CD4-positive, alpha-beta T cell (primary cell): ENCODE measurements at places on chromosomes 3 and 15.

DNA sequence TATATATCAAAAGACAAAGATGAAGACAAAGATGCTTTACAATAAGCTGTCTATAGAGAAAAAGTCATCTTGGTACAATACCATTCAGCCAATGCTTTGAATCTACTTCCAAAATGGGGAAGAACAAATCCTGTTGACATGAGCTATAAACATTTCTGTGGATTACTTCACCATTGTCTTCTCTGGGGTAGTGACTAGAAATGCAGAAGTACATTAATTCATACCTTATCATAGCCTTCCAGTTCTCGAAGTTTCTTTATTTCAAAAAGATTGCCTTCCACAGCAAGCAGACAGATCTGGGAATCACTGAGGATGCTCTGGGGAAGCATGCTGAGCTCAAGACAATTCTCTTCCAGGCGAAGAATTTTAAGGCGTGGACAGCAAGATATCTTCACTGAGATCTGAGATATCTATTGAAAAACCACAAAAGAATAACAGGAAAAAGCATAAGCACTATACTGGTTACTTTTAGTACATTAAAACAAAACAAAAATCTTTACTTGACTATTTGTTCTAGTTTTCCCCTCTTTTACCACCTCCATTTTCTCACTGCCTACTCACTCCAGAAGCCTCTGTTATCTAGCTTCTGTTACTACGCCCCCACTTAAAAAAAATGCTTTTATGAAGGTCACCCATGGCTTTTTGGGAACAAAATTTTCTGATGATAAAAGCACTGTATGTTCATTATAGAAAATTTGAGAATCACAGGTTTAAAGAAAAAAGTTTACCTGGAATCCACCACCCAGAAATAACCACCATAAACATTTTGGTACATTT lies 3.6 kb downstream of the LRRC57 start:
- no peak for DNase-seq
- peaks cover 21% of the 10 kb centered on the region for H3K36me3 ChIP-seq
- peak overlapping the region; percentile 5 for H3K27ac ChIP-seq

DNA sequence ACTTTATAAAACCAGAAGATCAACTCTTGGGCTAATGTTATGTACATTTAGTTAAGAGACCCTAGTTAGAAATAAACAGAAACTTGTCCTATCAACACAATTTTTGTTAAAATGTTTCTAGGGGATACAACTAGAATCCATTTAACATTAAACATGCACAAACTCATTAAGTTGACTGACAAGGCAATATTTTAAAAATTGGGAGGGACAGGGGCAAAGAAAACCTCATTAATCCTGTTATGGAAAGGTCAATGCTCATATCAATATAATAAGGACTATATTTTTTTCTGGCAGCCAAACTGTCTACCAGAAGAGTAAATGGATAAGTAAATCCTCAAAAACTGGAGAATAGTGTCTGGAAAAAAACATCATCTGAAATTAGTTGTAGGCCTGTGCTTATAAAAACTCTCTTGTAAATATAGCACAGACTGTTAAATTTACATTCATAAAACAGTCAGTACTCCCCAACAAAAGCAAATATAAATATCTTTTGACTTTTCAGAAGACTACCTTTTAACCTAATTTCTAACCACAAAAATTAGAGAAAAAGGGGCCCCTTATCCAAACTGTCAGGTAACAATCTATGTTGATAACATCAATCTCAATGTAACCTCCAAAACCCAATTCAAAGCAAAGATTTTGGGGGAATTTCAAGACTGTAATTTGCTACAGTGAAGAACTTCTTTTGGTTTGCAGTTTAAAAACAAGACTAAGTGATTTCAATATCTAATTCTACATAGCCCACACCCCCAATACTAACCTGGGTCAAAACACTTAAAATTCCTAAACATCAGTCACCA lies 4.2 kb downstream of the TRA2B start:
- H3K36me3 ChIP-seq: peaks cover 25% of the 10 kb centered on the region
- DNase-seq: no peak
- no peaks in the 10 kb centered on the region for H3K27me3 ChIP-seq
- no peak overlapping the region for H3K27ac ChIP-seq

- DNase-seq: no peak
- H3K4me1 ChIP-seq: no peaks in the 10 kb centered on the region
- no peaks in the 10 kb centered on the region for H3K27me3 ChIP-seq
- no peak overlapping the region for H3K4me3 ChIP-seq
Measured at GRCh38 chr3:160774172-160774571, 18.1 kb downstream of the PPM1L start.

DNA sequence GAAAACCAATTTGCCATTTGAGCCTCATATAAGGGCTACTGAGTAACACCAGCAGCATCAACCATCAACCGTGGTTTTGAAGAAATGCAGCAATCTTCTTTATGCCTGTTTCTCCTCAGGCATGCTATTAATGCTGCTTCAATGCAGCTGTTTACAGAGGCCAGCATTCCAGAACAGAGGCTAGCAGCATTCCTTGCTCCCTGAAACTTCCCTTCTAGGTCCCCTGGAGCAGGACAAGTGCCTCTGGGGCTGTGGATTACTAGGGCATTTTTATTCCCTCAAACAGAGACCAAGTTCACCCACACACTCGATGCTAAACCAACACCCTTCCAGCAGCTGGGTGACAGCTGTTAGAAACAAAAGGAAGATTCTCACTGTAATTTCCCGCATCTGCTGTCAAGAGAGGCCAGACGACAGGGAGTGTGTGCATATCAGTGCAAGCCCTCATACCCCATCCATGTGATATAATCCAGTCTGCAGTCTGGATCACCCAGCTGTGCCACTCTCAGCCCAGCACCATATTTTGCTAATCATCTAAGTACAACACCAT lies 57.5 kb downstream of the HOMER2 start:
- H3K4me3 ChIP-seq: no peak overlapping the region
- no peaks in the 10 kb centered on the region for H3K36me3 ChIP-seq
- H3K27me3 ChIP-seq: no peaks in the 10 kb centered on the region
- DNase-seq: no peak
- H3K27ac ChIP-seq: no peak overlapping the region
- no peaks in the 10 kb centered on the region for H3K4me1 ChIP-seq

GRCh38 chr3:143163562-143164100 lies 44.1 kb downstream of the CHST2 start:
- no peak for DNase-seq
- peaks cover 18% of the 10 kb centered on the region for H3K4me1 ChIP-seq
- H3K4me3 ChIP-seq: no peak overlapping the region
- no peak overlapping the region for H3K27ac ChIP-seq

DNA sequence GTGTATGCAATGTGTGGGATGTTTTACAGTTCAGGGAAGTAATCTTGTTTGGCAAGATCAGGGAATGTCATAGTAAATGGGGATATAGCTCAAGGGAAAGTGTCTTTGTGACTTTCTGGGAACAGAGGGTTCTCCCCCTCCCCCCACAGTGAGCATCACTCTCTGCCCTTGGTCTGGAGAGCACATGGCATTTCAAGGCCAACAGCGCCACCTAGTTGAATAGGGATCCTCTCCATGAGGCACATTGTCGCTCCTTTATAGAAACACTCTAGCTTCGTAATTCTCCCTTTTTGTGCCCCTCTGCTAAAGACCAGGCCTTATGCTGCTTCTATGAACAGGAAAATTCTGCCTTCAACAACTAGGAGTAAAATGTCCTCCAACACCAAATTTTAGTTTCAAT lies 37.1 kb upstream of the ARNT2 start:
- no peak overlapping the region for H3K27ac ChIP-seq
- H3K4me3 ChIP-seq: no peak overlapping the region
- H3K27me3 ChIP-seq: peaks cover 10% of the 10 kb centered on the region
- no peak for DNase-seq

DNA sequence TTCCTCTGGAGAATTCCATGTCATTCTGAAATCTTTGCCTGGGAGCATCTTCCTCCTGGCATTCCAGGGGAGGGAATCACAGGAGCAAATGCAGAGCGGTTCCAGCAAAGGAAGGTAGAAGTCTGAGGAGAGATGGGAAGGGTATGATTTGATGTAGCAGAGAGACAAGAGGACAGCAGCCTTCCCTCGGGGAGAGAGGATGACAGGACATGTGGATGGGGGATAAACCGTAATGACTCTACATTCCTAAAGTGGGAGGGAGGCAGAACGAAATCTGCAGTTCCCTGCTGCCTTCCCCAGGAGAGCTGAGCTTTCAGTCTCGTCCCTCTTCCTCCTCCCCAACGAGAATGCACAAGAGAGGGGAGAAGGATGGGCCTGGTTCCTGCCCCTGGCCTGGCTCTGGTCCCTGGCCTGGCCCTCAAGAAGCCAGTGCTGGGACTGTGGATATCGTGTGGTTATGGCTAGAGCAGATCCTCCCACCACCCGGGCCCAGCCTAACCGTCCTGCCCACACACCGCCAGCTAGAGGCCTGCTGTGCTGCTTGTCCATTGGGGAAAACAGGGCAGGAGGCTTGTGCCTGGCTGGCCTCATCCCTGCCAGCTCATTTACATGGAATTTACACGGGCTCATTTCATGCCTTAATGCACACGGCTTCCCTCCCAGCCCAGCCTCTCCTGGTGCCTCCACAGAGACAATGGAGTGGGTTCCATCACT lies 26.6 kb downstream of the SEMA7A start:
- no peak for DNase-seq
- no peak overlapping the region for H3K27ac ChIP-seq
- no peaks in the 10 kb centered on the region for H3K36me3 ChIP-seq
- H3K4me1 ChIP-seq: peaks cover 20% of the 10 kb centered on the region

DNA sequence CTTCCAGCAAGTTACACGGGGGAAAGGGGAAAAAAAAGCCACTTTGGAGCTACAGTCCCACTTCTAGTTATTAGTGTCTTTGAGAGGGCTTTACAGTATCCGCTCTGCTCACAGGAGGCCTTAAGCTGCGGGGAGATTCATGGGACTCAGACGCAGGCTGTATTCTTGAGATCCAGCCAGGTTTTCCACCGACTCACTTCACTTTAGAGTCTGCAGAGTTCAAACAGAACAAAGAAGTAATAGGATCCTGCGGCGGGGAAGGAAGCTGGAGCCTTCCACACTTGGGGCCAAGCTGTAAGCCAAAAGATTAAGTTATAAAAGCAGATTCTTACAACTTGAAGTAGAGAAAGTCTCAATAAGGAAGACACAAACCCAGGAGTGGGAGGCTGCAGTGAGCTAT lies 60.2 kb upstream of the FAM174B start:
- H3K27me3 ChIP-seq: peaks cover 9% of the 10 kb centered on the region
- H3K4me3 ChIP-seq: no peak overlapping the region
- no peak for DNase-seq
- H3K36me3 ChIP-seq: no peaks in the 10 kb centered on the region
- peaks cover 9% of the 10 kb centered on the region for H3K4me1 ChIP-seq

- H3K4me1 ChIP-seq: peaks cover 12% of the 10 kb centered on the region
- no peaks in the 10 kb centered on the region for H3K36me3 ChIP-seq
- no peak for DNase-seq
- no peaks in the 10 kb centered on the region for H3K27me3 ChIP-seq
Measured at GRCh38 chr3:134807189-134807588, 12.1 kb downstream of the EPHB1 start.

- no peaks in the 10 kb centered on the region for H3K27me3 ChIP-seq
- no peak for DNase-seq
- H3K4me3 ChIP-seq: no peak overlapping the region
- no peaks in the 10 kb centered on the region for H3K36me3 ChIP-seq
- H3K27ac ChIP-seq: no peak overlapping the region
Measured at GRCh38 chr15:31031471-31032067, 40.1 kb upstream of the MTMR10 start.

DNA sequence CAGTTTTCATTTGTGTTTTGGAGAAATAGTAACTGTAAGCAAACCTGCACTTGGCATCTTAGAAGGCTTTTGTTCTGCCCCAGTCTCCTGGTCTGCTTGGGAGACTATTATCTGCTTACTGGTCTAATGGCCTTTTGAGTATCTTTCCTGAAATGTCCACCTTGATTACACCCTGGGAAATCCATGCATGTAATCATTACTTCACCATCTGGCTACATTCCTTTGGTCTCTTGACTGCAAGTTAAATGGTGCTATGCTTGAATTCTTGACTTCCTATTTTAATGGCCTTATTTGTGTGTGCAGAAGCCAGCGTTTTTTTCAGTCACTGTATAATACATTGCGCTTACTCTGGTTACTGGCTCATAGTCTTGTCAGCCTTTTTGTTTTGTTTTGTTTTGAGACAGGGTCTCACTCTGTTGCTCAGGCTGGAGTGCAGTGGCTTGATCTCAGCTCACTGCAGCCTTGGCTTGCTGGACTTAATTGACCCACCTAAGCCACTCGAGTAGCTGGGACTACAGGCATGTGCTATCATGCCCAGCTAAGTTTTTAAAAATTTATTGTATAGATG lies 30.0 kb downstream of the CHD2 start:
- no peak for DNase-seq
- H3K27ac ChIP-seq: no peak overlapping the region
- no peak overlapping the region for H3K4me3 ChIP-seq
- no peaks in the 10 kb centered on the region for H3K27me3 ChIP-seq
